Globus pallidus (tissue), 1 donor: ENCODE measurements at places on chromosomes 13 and 19.
A peak's percentile ranks its signal among the peaks of the same experiment; 100 is the strongest.

DNA sequence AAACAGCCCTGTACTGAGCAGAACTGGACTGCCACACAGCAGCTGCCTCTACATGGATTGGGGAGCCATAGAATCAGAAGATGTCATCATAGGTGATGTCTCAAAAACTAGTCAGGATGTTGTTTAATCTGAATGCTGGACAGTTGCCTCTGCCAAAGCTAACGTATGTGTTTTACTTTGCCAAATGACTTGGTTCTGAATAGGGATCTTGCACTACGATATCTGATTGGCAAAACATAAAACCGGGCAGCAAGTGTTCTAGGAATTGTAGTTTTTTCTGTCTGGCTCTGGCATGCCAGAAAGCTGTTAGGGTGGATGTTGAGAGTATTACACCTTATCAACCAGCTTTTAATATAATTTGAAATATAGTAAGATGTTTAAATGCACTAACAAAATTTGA, 645.9 kb downstream of the GPC5 start:
- DNase-seq, result no peak

DNA sequence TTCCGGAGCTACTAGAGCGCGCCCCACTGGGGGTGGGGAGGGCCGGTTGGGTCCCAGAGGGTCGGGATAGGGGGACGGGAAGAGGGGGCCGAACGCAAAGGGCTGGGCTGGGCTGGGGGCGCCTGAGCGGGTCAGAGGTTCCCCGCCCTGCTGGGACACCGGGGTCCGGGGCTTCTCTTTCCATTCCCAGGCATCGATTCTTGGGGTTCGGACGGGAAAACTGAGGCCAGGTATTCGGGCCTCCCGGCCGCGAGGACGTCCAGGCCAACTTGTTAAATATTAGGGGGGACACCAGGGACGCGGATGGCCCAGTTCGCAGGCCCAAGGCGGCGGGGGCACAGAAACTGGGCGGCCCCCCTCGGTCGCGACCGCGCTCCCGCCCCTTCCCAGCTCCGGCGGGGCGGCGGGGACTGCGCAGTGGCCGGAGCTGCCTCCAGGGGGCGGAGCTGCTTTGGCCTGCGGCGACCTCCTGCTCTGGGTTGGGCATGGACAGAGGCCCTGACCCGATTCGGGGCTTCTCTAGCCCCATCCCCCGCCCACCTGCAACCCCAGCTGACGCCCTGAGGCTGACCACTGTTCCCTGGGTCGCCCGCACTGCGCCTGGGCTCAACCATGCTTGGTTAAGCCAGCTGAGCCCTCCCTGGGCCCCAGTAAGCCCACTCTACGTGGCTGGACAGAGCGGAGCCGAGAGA, 1.2 kb upstream of the KLF16 start:
- no peak for DNase-seq

DNA sequence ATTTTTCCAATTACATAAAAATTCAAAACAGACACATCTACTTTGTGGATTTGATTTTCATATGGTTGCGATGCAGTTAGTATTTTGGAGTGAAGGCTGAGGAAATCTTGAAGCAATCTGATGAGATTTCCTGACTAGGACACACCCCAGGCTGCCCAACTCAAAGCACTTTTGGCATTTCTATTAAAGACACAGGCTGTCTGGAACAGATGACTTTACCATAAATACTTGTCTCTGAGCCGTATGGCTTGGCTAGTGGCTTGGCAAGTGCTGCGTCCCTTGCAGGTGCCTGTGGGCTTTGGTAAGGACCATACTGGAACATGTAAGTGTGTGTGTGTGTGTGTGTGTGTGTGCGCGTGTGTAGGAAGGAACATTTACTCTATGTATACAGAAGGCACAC, 218.8 kb downstream of the FGF9 start:
- no peak for DNase-seq

- DNase-seq, result peak; percentile 49
These were observed 4.6 kb downstream of the SAFB start for GRCh38 chr19:5627395-5627904.

- no peak for DNase-seq
These were observed 2.2 kb downstream of the PNMA8B start for GRCh38 chr19:46493236-46494145.

- DNase-seq, result no peak
These were observed 3.6 kb downstream of the KCNK6 start for GRCh38 chr19:38323291-38323690.

- no peak for DNase-seq
These were observed 1.1 kb downstream of the UBXN6 start for GRCh38 chr19:4456476-4456842.

DNA sequence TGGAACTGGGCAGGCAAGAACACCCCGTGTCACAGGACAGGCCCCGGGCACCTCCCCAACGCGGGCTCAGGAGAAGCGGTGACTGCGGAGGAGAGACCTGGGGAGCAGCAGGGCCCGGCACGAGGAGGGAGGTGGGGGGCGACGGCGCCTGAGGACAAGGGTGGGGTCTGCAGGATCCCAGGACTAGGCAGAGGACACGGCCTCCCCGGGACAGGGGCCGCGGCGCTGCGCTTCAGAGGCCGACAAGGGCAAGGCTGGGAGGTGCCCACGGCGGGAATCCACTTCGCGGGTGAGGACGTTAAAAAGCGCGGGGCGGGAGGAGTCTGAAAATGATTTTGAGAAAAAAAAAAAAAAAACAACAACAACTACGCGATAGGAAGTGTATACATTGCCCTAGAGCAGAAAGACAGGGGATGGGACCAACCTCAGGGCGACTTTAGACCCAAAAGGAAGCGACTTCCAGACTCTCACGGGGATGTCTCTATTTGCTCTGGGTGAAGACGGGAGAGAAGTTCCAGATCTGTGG, 44.9 kb downstream of the ZNF611 start:
- DNase-seq, result no peak

DNA sequence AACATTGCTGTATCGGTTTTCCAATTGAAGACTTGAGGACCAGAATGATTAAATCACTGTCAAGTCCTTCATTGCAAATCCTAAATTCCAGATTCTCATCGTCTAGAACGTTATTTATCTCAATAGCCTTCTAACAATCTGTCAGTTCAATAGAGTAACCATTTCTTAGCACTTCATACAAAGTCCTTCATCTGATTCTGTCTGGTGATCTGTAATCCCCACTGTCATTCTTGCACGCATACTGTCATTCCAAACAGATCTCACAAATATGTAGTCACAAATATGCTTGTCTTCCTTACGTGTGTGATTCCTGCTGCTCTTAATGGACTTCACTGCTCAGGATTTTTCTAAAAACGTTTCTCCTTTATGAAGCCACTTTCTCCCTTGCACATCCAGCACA, 1197.5 kb downstream of the EFNB2 start:
- DNase-seq, result no peak

GRCh38 chr19:49552749-49553148, 24.9 kb downstream of the RCN3 start:
- DNase-seq, result peak; percentile 54

DNA sequence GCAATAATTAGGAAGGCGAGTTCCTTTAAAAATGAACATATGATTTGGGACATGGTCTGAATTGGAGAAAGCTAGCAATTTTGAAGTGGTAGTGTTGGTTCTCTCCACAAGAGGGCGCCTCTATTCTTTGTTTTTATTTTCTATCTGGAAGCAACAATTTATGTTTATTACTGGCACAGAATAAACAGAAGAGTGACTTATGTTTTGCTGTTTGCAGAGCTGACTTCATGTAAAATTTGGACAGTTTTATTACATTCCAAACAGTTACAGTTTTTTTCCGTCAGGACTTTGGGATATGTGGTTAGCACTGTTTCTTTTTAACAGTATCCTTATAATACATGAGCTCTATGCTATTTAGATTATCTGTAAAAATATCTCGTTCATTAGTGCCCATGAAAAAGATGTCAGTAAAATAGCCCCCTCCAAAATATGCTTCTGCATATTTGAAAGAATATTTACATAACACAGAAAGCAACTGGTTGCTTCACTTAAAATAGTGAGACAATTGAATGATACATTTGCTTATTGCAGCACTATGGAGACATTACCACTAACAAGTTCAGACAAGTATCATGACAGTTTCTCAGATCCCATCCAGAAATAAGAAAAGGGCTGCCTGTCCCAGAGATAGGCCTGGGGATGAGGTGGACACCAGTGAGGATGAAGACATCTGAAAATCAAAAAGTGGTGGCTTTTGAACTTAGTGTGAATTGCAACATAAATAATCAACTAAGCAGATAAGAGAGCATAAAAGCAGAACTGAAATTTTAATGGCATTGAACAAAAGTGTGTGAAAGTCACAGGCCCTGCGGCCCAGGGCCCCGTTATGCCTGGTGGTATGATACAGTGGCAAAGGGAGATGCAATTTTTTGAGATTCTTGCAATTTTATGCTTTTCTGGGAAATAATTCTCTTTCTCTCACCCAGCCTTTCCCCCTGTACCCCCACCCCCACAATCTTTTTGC, 32.3 kb upstream of the FGF9 start:
- peak; percentile 13 for DNase-seq

- DNase-seq, result no peak
These were observed 462.2 kb downstream of the TSHZ3 start for GRCh38 chr19:30887042-30887441.

DNA sequence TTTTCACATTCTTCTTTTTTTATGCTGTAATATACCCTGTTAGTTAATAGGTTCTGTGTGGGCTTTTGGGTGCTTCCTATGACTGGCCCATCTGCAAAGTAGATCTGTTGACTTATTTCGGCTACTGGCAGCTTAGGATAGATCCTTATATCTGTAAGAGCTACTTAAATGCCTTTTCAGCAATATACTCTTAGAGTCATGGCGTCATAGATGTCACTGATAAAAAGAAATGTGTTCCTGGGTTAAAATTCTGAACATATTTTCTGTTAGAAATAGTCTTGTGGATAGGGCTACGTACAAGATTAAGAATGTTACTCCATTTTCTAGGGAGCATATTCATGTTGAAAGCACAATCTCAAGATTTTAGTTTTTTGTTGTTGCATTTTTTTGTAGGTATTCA, 4.7 kb downstream of the AKAP11 start:
- no peak for DNase-seq

GRCh38 chr19:33405553-33406461, 32.3 kb downstream of the CEBPG start:
- peak; percentile 59 for DNase-seq

DNA sequence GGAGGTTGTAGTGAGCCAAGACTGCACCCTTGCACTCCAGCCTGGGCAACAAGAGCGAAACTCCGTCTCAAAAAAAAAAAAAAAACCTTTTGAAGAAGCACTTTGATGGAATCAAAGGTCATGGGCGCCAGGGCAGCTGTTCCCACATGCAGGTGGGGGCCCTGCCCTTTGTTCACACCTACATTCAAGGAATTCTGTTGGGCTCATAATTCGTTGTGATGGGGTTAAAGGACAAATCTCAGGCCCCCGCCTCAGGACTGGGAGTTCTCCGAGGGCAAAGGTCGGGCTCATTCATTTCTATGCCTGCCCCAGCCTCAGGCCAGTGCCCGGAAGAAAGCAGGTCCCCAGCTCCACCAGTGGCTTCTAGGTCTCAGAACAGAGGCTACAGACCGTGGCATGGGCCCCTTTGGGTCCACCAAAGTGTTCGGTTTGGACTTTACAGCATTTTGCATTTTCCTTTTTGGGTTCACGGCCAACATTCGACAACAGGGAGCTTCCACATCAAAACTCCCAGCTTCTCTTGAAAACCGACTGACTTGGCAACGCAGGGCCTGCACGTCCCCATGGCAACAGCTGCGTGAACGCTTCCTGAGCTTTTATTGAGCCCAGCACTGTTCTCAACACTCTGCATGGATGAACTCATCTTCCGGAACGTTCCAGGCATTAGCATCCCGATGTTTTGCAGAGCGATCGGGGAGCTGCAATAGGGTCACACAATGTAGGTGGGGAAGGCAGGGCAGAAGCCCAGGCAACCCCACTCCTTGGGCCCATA, 10.1 kb upstream of the GTF2F1 start:
- peak; percentile 70 for DNase-seq

DNA sequence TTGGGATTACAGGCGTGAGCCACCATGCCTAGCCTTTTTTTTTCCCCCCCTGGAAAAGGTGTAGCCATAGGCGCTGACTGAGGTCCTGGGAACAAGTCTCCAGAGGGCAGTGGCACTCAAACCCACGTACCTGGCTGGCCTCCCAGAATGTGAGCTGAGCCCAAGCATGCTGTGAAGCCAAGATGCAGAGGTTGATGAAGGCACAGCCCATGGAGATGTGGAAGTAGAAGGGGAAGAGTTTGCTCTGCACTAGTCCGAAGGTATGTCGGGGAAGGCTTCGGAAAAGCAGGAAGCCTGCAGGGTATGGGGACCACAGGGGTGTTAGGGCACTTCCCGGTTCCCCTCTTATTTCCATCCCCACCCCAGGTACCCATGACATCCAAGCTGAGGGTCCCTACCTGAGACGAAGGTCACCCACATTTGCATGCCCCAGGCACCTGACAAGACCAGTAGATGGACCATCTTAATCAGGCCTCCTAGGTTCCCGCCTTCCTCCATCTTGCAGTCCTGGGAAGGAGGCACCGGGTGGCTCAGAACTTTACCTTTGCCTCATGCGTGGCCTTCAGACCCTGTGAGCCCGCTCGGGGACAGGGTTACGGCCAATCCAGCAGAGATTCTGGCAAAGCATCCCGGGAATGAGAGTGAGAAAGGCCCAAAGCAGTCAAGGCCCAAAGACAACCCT, 805 bp downstream of the TMEM205 start:
- DNase-seq, result no peak

GRCh38 chr13:75762955-75763354, 126.8 kb downstream of the LMO7 start:
- no peak for DNase-seq

- DNase-seq, result no peak
These were observed 441.0 kb downstream of the KLF12 start for GRCh38 chr13:73693215-73693614.

GRCh38 chr13:69553976-69554375, 553.6 kb upstream of the ATXN8OS start:
- no peak for DNase-seq

GRCh38 chr13:105272660-105273631, 1262.5 kb downstream of the EFNB2 start:
- DNase-seq, result peak; percentile 11

- no peak for DNase-seq
These were observed 311.3 kb downstream of the KLF5 start for GRCh38 chr13:73370066-73370465.

- DNase-seq, result no peak
These were observed 438.7 kb upstream of the ARGLU1 start for GRCh38 chr13:107006661-107007060.

DNA sequence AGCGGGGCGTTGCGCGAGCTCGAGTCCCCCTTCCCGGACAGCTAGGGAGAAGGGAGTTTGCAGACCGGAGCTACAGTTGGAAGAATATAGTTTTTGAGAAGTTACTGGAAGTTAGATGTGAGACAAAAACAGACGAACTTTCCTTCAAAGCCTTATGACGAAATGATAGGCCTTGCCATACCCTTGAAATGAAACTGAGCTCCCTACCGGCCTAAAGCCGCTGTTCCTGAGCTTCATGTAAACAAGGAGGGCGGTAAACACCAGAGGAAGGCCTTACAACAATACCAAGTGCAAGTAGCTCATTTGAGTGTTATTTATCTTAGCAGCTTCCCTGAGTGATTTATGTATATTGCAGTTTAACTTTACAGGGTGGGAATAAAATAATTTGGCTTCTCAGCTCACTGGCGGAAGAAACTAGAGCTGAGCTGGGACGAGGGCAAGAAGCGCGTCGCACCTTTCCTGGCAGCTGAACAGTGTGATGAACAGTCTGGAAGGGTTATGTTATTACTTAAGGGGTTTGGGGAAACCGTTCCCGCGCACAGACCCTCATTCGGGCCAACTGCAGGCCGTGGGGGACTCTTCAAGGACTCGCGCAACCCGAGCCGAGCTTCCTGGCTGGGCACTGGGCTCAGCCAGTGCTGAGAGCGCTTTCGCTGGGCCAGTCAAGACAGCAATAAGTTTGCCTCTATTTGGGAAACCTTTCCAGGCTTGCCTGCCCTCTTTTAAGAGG, 111.2 kb downstream of the KCNRG start:
- DNase-seq, result peak; percentile 40
